ENCODE measurements at places on chromosomes 4 and X.

- DNase-seq, result peak; percentile 59
Measured at GRCh38 chrX:24014388-24015018, 12.5 kb downstream of the KLHL15 start.

- DNase-seq, result peak; percentile 20
Measured at GRCh38 chr4:106898621-106899230, 137.4 kb downstream of the DKK2 start.

- DNase-seq, result no peak
Measured at GRCh38 chr4:149203256-149204001, 612.2 kb downstream of the IQCM start.

DNA sequence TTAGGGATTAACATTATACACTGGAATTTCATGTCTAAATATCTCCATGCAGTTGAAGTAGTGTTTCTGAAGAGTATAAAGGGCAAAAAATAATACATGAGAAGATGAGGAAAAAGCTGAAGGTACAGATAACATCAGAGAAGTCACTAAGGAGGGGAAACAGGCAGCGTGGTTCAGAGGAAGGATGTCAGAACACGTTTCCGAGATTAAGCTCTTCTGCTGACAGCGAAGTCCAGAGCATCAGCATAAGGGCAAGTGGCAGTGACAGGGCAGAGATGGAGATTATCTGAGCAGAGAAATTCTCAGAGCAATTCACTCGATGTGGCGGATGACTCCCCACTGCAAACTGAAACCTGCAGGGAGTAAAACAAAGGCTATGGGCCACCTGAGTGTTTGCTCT, 443.2 kb upstream of the FRG1 start:
- no peak for DNase-seq

- no peak for DNase-seq
Measured at GRCh38 chr4:150176547-150176946, 98.3 kb downstream of the DCLK2 start.

- no peak for DNase-seq
Measured at GRCh38 chr4:187811591-187811990, 184.0 kb upstream of the ZFP42 start.

GRCh38 chr4:184097241-184097605, 120.5 kb downstream of the ENPP6 start:
- peak; percentile 55 for DNase-seq

GRCh38 chr4:71692198-71692597, 91.7 kb downstream of the GC start:
- no peak for DNase-seq

DNA sequence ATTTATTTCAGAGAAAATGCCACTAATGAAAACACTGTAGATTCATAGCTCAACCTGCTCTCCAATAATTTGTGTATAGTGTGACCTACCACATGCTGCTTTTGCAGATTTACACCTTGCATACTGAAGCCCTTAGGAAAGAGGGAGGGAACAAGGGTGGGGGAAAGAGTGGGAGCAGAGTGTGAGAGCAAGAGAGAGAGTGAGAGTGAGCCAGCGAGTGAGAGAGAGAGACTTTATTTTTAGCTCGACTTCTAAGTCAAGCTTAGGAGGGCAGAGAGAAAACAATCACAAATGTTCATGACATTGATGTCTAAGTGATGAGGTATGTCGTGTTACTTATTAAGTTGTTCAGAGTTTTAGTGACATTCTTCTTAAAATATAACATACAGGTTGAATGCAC, 112.5 kb upstream of the HAND2 start:
- no peak for DNase-seq
